ENCODE measurements at places on chromosomes 3 and 15. TPM values are rescaled to one million over a fixed set of nuclear protein-coding genes. Genes with fewer than 3 reads are reported as not detected.

DNA sequence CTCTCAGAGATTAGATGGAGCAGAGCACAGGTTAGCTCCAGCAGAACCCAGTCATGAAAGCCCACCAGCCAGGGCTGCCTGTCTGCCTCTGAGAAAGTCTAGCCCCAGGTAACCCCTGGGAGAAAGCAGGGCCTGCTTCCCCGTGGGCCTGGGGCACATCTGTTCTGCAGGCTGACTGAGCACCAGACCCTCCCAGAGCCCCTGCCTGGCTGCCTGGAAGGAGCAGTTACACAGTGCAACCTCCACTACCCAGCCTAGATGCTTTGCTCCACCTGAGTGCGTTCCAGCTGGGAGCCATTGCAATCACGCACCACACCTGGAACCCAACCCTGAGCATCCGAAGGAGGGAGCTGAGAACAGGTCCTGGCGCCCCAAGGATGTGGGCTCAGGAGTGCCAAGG, 24.7 kb upstream of the OR5K4 start:
- H3K4me1 ChIP-seq, result no peaks in the 10 kb centered on the region
- no peak overlapping the region for H3K27ac ChIP-seq
- H3K36me3 ChIP-seq, result no peaks in the 10 kb centered on the region
- no peak overlapping the region for H3K4me3 ChIP-seq
- no peak for DNase-seq

GRCh38 chr3:11576453-11576852, 67.3 kb downstream of the VGLL4 start:
- no peak for DNase-seq
- no peaks in the 10 kb centered on the region for H3K4me1 ChIP-seq
- H3K27ac ChIP-seq, result no peak overlapping the region
- no peaks in the 10 kb centered on the region for H3K27me3 ChIP-seq
- H3K4me3 ChIP-seq, result no peak overlapping the region

DNA sequence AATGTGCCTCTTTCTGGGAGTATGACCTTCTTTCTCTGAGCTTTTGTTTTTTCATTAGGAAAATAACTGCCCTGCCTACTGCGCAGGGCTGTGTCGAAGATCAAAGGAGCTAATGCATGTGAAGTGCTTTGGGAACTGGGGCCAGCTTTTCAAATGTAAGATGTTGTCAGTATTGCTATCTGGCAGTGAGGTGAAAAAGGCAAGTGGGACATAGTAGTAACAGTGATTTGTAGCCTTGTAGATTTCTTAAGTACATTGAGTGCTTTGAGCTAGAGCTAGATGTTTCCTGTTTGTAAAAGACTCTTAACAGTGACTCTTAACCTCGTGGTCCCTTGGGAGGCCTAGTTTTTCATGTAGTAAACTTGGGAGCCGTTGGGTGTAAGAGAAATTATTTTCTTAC, 126.5 kb downstream of the ECT2 start:
- no peaks in the 10 kb centered on the region for H3K27me3 ChIP-seq
- H3K4me3 ChIP-seq, result no peak overlapping the region
- H3K4me1 ChIP-seq, result no peaks in the 10 kb centered on the region

DNA sequence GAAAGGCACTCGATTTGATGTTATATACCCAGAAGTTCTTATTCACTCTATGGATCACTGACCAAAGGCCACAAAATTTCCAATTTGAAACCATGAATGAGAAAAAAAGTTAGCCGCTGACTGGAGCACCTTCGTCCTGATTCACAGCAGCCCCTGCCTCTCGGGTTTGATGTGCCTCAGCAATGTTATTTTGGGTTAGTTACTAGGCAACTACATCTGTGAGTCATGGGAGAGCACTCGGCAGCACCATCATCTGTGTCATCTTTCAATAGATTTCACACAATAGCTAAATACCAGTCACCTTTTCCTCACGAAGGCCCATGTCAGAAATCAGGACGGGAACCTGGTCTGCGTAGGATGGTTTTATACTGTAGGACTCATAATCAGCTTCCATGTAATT, 269.2 kb downstream of the ZBBX start:
- H3K36me3 ChIP-seq, result no peaks in the 10 kb centered on the region
- H3K4me3 ChIP-seq, result no peak overlapping the region
- no peak for DNase-seq

The HESX1 gene
- total RNA-seq, result not detected

The CHRNA5 gene
- 1.2 TPM for total RNA-seq

The SELENOK gene
- 61.5 TPM for total RNA-seq

DNA sequence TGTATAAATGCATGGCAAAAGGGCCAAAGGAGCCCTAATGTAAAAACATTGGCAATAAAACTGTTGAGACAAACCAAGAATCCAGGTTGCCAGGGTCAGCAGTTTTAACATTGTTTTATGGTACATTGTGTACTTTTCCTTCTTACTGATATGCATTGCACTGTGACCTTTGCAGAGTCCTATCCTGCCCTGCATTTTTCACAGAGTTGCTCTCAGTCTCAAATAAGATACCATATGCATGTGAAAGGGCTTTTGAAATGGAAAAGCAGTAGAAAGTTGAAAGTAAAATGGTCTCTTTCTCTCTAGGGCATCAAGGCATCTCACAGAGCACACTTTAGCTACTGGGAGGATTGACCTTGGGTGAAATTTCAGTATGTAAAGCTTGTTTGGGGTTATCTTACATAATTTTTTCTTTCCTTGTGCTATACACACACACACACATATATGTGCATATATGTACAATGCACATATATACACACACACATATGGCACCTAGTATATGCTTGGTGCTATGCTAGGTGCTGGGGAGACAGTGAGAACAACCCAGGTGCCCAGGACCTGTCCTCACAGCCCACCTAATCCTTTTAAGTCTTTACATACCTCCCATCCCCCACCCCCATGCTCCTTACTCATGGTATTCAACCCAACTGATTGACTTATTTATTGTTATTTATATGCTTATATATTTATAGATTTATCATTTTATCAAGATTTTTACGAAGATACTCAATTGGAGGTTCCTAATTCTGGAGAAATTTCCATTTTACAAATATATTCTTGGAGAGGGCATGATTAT, 1.2 kb upstream of the PPP2R3A start:
- H3K4me1 ChIP-seq, result peaks cover 23% of the 10 kb centered on the region
- peak overlapping the region; percentile 97 for H3K27ac ChIP-seq

- no peak overlapping the region for H3K27ac ChIP-seq
- H3K4me1 ChIP-seq, result no peaks in the 10 kb centered on the region
- no peaks in the 10 kb centered on the region for H3K36me3 ChIP-seq
- H3K27me3 ChIP-seq, result no peaks in the 10 kb centered on the region
- H3K4me3 ChIP-seq, result no peak overlapping the region
These were observed 54.0 kb downstream of the OTOL1 start for GRCh38 chr3:161550491-161551195.

GRCh38 chr3:23480329-23480714, 277.2 kb downstream of the UBE2E2 start:
- peaks cover 15% of the 10 kb centered on the region for H3K4me1 ChIP-seq
- no peak overlapping the region for H3K27ac ChIP-seq
- no peaks in the 10 kb centered on the region for H3K36me3 ChIP-seq
- DNase-seq, result no peak

- DNase-seq, result no peak
- H3K4me1 ChIP-seq, result peaks cover 13% of the 10 kb centered on the region
- no peaks in the 10 kb centered on the region for H3K27me3 ChIP-seq
- no peaks in the 10 kb centered on the region for H3K36me3 ChIP-seq
- H3K27ac ChIP-seq, result no peak overlapping the region
- no peak overlapping the region for H3K4me3 ChIP-seq
These were observed 3.4 kb upstream of the SELENOT start for GRCh38 chr3:150599611-150600297.

DNA sequence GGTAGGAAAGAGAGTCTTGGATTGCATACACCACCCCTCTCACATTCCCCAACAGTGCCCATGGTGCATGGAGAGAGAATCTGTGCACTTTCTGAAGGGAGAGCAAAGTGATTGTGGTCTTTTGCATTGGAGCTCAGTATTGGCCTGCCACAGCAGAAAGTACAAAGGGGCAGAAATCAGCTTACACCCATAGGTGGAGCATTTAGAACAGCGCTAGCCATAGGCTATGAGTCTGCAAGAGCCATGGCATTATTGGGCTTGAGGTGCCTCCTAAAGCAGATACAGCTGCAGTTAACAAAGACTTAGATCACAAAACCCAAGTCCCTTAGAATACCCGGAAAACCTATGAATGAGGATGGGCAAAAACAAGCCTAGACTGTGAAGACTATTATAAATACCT, 21.8 kb downstream of the SI start:
- H3K27me3 ChIP-seq, result no peaks in the 10 kb centered on the region
- no peak overlapping the region for H3K4me3 ChIP-seq
- H3K4me1 ChIP-seq, result no peaks in the 10 kb centered on the region

DNA sequence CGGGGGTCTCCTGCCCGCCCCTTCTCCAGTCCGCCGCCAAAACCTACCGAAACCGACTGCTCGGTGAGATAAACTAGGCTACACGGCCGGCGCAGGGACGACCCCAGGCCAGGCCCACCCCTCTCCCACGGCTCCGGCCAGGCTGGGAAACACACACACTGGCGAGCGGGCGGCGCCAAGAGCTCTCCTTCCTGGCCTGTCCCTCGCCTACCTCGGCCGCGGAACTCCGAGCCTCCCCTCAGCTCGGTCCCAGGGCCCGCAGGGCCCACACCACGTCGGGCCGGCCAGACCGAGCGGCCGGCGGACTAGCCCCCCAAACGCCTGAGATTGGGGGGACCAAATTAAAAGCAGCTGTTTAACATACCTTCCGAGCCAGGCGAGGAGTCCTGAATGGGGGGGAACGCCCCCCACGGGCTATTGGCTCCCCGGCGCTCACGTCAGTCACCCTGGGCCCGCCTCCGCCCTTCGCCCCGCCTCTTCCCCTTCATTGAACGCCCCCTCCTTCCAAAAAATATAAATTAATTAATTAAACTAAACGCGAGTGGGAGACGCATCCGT, 4.0 kb upstream of the SIN3A start:
- peak overlapping the region; percentile 75 for H3K4me3 ChIP-seq
- H3K4me1 ChIP-seq, result no peaks in the 10 kb centered on the region
- DNase-seq, result peak; percentile 92

DNA sequence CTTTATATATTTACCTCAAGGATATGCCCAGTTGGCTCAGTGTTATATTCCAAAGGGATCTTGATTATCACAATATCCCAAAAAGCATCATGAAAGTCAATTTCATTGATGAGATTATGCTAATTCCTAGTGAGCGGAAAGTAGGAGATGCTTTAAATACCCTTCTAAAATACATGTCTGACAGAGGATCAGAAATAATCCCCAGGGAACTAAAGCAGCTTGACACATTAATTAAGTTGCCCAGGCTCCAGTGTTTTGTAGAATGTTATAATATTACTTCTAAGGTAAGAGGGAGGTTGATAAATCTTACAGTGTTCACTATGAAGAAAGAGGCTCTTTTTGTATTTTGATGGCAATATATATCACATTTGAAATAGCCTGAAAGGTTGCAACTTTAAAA, 767.5 kb upstream of the ROBO1 start:
- no peaks in the 10 kb centered on the region for H3K4me1 ChIP-seq
- no peaks in the 10 kb centered on the region for H3K36me3 ChIP-seq
- DNase-seq, result no peak
- H3K27me3 ChIP-seq, result no peaks in the 10 kb centered on the region

DNA sequence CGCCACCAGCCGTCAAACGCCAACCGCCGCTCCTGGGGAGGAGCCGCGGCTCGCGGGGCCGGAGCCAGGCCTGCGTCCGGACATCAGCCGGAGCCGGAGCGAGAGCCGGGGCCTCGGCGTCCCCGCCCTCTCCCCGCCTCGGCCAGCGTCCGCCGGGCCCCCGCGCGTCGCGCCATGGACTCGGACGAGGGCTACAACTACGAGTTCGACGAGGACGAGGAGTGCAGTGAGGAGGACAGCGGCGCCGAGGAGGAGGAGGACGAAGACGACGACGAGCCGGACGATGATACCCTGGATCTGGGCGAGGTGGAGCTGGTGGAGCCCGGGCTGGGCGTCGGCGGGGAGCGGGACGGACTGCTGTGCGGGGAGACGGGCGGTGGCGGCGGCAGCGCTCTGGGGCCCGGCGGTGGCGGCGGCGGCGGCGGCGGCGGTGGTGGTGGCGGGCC, 359 bp downstream of the ARIH1 start:
- peak overlapping the region; percentile 58 for H3K4me3 ChIP-seq
- DNase-seq, result no peak
- H3K4me1 ChIP-seq, result no peaks in the 10 kb centered on the region
- no peaks in the 10 kb centered on the region for H3K36me3 ChIP-seq
- no peaks in the 10 kb centered on the region for H3K27me3 ChIP-seq

- H3K4me1 ChIP-seq, result no peaks in the 10 kb centered on the region
- H3K27me3 ChIP-seq, result no peaks in the 10 kb centered on the region
- H3K27ac ChIP-seq, result peak overlapping the region; percentile 98
- DNase-seq, result peak; percentile 85
These were observed 7.1 kb downstream of the AMOTL2 start for GRCh38 chr3:134366928-134367811.

GRCh38 chr15:86063356-86064095, 16.1 kb upstream of the AGBL1 start:
- H3K27me3 ChIP-seq, result no peaks in the 10 kb centered on the region
- no peaks in the 10 kb centered on the region for H3K36me3 ChIP-seq
- no peaks in the 10 kb centered on the region for H3K4me1 ChIP-seq
- no peak overlapping the region for H3K4me3 ChIP-seq

- no peaks in the 10 kb centered on the region for H3K4me1 ChIP-seq
- no peak for DNase-seq
- H3K36me3 ChIP-seq, result no peaks in the 10 kb centered on the region
- no peak overlapping the region for H3K27ac ChIP-seq
These were observed 55.6 kb downstream of the C3orf80 start for GRCh38 chr3:160280836-160281235.

DNA sequence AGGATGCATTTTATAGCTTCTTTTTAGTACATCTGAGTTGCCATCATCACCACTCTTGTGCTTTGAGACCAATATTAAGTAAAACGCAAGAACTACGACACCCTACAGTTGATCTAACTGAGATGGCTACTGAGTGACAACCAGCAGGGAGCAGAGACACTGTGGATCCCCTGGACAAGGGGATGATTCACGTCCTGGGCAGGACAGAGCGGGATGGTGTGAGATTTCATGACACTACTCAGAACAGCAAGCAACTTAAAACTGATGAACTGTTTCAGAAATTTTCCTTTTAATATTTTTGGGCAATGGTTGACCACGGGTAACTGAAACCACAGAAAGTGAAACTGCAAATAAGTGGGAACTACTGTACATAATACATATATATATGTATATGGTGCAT, 299.2 kb downstream of the ADAMTS17 start:
- DNase-seq, result no peak
- H3K36me3 ChIP-seq, result no peaks in the 10 kb centered on the region
- no peaks in the 10 kb centered on the region for H3K4me1 ChIP-seq
- no peak overlapping the region for H3K27ac ChIP-seq
- H3K4me3 ChIP-seq, result no peak overlapping the region

The SLC51B gene
- total RNA-seq, result not detected

- H3K36me3 ChIP-seq, result no peaks in the 10 kb centered on the region
- no peak overlapping the region for H3K4me3 ChIP-seq
- DNase-seq, result no peak
- no peaks in the 10 kb centered on the region for H3K4me1 ChIP-seq
- no peak overlapping the region for H3K27ac ChIP-seq
- H3K27me3 ChIP-seq, result no peaks in the 10 kb centered on the region
These were observed 135.6 kb upstream of the STAC start for GRCh38 chr3:36244728-36245127.

GRCh38 chr3:29486096-29486495, 205.2 kb downstream of the RBMS3 start:
- H3K27me3 ChIP-seq, result no peaks in the 10 kb centered on the region
- H3K36me3 ChIP-seq, result no peaks in the 10 kb centered on the region
- no peaks in the 10 kb centered on the region for H3K4me1 ChIP-seq
- DNase-seq, result no peak
- H3K4me3 ChIP-seq, result no peak overlapping the region
